ENCODE measurements at places on chromosomes 12 and 14.

- DNase-seq, result no peak
These were observed 18.6 kb downstream of the LGMN start for GRCh38 chr14:92729634-92730358.

GRCh38 chr12:104668274-104668718 lies 211.5 kb downstream of the CHST11 start:
- DNase-seq, result no peak

DNA sequence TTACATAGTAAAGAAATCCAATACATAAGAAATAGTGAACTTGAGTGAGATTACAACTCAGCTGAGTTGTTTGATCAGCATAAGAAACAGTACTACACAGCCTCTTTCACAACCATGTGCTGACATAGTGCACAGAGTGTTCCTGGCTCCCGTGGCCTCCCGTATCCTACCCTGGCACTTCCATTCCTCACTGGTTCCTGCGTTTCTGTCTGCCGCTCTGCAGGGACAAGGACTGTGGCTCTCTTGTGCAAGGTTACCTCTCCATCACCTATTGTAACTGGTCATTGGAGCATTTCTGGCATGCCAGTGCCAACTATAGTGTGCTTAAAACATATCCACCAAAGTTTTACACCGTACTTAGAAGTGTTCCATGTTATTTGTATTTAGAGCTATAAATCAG lies 46.3 kb upstream of the PCED1B start:
- DNase-seq, result no peak

GRCh38 chr12:113855998-113856397 lies 110.1 kb downstream of the RBM19 start:
- DNase-seq, result no peak

- no peak for DNase-seq
These were observed 25.6 kb upstream of the KRAS start for GRCh38 chr12:25276199-25276937.

GRCh38 chr12:74349925-74350324 lies 187.7 kb upstream of the ATXN7L3B start:
- no peak for DNase-seq

GRCh38 chr12:68109444-68110217 lies 49.9 kb downstream of the IFNG start:
- no peak for DNase-seq

GRCh38 chr12:53871367-53871766 lies 67.3 kb upstream of the HOXC13 start:
- DNase-seq, result no peak

DNA sequence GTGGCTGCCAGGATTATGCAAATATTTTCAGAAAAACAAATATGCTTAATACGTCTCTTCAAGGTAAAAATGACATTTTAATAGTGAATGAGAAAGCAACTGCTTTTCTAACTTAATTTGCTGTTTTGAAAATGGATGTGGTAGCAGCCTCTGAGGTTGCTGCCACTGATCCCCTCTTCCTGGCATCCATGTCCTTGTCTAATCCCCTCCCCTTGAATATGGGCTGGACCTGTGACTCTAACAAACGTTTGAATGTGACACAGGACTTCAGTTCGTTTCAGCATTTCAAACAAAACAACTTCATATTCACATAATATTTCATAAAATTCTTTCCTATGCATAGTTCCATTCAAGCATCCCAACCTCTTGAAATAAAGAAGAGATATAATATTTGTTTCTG lies 64.2 kb upstream of the SLC38A2 start:
- DNase-seq, result no peak

DNA sequence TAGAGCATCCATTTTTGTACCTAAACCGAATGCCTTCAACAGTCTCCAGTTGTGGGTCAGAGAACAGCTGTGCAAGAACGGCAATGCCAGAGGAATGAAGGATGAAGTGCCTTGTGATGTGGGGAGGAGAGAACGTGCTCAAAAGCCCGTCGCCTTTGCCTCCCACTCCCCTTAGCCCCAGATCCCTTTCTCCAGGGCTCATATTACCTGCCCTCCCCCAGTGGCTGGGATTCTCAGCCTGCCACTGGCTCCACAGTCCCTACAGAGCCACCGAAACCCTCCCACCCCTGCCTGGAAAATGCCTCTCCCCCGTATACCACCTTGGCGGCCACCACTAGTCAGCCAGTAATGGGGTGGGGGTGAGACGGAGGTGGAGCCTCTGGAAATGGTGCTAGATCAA lies 158.5 kb downstream of the ZFP36L1 start:
- DNase-seq, result peak; percentile 66

GRCh38 chr12:124458992-124459851 lies 108.2 kb downstream of the NCOR2 start:
- DNase-seq, result no peak

DNA sequence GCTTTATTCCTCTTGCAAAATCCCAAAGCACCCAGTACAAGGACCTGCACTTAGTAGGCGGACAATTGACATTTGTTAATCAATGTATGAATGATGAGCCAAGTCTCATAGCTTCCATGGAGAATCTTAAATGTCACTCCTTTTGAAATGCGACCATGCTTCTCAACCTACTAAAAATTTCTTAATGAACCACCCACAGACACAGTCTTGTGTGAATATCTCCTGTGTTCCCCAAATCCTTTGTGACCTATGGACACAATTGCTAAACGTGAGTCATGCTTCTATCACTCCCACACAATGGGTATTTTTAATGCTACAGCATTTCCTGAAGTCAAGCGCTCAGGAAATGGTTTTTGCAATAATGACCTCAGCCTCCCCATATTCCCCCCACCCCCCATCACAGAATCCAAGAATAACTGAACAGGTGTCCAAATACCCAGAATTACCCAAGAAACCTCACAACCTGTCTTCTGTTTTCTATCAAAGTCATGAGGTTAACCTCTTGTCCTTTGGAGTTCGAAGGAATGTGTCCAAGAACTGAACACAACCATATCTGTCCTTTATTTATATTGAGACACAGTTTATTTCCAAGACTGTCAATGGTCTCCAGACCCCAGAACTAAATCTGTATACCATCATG lies 163.6 kb upstream of the PLEKHG7 start:
- DNase-seq, result no peak

- DNase-seq, result no peak
These were observed 76.4 kb downstream of the CHST11 start for GRCh38 chr12:104533134-104533533.

- DNase-seq, result no peak
These were observed 636.5 kb upstream of the TBX3 start for GRCh38 chr12:115320451-115320850.

GRCh38 chr14:42113358-42114069 lies 506.8 kb downstream of the LRFN5 start:
- DNase-seq, result no peak

- DNase-seq, result no peak
These were observed 129.9 kb upstream of the GRIN2B start for GRCh38 chr12:14111230-14111865.

DNA sequence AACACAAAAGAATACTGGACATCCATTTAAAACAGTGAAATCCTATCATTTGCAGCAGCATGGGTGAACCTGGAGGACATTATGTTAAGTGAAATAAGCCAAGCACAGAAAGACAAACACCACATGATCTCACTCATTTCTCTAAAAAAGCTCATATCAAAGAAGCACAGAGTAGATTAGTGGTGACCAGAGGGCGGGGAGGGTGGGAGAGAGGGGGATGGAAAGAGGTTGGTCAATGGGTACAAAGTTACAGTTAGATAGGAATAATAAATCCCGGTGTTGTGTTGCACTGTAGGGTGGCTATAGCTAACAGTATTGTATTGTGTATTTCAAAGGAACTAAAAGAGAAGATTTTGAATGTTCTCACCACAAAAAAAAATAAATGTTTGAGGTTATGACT lies 52.4 kb downstream of the DUSP6 start:
- no peak for DNase-seq

- no peak for DNase-seq
These were observed 15.6 kb downstream of the CIPC start for GRCh38 chr14:77113644-77114043.

DNA sequence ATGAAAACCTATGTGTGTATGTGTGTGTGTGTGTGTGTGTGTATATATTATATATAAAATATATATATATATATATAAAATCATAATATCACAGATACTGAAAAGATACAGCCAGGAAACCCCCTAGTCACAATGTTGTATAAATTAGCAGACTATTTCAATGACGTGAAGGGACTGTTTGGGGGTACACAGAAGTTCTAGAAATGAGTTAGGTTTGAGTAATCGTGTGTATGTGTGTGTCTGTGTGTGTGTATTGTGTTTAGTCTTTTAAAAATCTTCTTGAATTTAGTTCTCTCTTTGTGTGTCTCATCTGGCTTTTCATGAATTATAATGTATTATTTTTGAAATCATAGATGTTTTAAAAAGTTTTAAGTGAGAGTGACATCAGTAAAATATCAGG lies 21.9 kb downstream of the ADAM21 start:
- DNase-seq, result no peak

GRCh38 chr12:80282761-80283160 lies 161.3 kb upstream of the PTPRQ start:
- no peak for DNase-seq

- DNase-seq, result no peak
These were observed 1100.6 kb downstream of the GALC start for GRCh38 chr14:86892152-86892956.

- DNase-seq, result no peak
These were observed 33.4 kb downstream of the FNTB start for GRCh38 chr14:65019944-65020566.

DNA sequence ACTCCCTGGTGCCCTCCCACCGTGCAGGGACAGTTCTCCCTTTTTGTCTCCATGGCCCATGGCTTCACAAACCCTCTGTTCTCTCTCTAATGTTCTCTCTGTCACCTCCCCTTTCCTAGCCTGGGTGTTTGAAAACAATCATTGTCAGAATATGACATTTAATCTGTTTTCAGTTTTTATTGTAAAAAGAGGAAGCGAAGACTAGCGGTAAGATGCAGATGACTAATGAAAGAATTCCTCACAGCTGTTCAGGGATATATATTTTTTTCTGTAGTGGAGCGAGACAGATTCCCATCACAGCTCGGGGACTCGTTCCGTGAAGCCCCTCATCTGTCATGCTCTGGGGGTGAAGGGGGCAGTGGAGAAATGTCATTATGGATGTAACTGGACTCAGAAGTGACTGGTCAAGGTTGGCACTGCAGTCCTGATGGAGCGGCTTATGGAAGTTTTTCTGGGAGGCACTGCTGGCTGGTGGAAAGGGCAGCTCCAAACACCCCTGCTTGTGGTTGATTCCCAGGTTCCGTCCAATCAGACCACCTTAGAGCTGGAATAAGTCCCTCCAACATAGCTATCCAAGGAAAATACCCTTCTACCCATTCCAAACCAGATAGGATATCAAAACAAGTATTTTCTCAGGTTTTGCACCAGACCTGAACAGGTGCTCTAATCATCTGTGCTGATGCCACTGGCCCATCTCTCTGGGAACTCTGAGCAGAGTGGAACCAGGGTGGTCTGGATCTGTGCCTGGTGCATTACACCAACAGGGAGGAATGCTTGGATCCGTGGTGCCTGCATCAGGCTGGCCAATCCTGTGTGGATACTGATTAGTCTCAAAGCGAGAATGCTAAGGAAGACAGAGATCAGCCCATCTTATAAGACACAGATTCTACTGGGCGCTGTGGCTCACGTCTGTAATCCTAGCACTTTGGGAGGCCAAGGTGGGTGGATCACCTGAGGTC lies 84.7 kb downstream of the GPATCH2L start:
- DNase-seq, result no peak

GRCh38 chr14:85481471-85481870 lies 48.5 kb upstream of the FLRT2 start:
- DNase-seq, result no peak

DNA sequence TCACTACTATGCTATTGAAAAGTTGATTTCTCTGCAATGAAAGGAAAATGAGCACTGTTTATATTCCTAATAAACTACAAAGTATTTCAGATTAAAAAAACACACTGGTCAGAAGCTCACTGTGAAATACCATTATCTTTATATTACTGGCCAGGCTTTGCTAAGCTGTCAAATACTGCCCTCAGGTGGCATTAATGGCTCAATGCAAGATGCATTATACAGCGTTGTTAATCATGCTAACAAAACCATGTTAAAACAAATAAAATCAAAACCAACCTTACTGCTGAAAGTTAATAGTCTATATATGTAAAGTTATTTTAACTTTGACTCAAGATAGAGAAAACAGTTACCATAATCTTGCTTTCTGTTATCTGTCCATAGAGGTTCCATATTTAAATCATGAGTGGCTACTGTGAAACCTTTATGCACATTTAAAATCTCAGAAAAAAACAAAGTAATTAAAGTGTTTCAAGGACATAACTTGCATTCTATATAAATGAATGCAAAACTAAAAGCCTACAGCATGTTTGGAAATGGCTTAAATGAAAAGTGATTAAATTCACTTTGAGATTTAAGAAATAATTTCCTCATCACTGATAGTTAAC lies 121.7 kb downstream of the RALGAPA1 start:
- no peak for DNase-seq

DNA sequence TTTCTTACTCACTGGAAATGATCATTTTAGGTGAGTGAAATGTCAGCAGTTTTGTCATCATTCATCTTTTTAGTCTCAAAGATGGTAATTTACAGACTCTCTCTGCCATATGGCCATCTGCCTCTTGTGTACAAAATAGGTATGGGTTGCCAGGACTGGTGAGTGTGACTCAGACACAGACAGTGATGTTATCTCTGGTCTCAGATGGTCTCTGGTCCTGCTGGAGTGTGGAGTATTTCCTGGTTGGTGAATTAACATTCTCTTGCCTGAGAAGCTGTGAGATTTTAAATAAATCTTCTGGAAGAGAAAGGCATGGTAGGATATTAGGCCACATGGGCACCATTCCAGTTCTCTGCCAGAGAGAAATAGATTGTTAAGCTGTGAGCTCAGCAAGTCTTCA lies 207.0 kb downstream of the ATP23 start:
- no peak for DNase-seq

- no peak for DNase-seq
These were observed 22.3 kb downstream of the IFT43 start for GRCh38 chr14:76007852-76008251.

GRCh38 chr12:46237371-46238045 lies 31.3 kb downstream of the SLC38A1 start:
- no peak for DNase-seq

- no peak for DNase-seq
These were observed 7.4 kb downstream of the IFI27L1 start for GRCh38 chr14:94088516-94088915.

- no peak for DNase-seq
These were observed 32.6 kb upstream of the PZP start for GRCh38 chr12:9240776-9241175.

GRCh38 chr14:57492859-57493258 lies 798 bp downstream of the CCDC198 start:
- no peak for DNase-seq

DNA sequence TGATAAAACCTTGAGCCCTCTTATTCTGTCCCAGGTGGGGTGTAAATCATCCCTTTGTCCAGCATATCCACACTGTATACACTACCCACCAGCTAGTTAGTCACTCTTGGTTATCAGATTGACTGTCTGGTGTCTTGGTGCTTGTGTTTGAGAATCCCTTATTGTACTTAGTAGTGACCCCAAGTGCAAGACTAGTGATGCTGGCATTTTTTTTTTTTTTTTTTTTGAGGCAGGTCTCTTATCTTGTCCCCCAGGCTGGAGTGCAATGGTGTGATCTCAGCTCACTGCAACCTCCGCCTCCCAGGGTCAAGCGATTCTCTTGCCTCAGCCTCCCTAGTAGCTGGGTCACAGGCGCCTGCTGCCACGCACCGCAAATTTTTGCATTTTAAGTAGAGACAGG lies 5.8 kb downstream of the VRK1 start:
- no peak for DNase-seq
